ENCODE measurements at places on chromosomes 12 and 14.

DNA sequence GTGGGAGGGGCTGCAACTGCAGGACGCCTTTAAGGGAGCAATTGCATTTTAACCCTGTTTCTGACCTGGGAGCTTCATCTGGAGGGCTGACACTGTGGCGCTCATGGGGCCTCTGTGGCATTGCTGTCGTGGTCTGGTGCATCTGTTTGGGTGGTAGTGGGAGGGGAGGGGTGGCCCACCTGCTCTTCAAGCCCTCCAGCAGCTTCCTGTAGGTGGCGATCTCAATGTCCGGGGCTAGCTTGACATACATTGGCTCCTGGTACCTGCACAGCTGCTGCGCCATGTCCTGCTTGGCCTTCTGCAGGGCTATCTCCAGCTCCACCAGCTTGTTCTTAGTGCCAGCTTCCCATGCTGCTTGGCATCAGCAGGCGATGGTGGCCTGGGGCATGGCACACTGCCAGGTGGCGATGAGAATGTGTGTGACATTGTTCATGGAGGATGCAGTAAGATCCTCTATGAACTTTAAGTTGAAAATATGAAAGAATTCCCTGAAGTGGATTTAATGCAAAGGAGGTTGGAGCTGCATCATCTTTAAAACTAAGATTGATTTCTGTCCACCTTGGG lies 7.7 kb upstream of the KRT82 start:
- no peak for DNase-seq

- DNase-seq, result no peak
Measured at GRCh38 chr14:100982762-100983161, 79.2 kb upstream of the RTL1 start.

DNA sequence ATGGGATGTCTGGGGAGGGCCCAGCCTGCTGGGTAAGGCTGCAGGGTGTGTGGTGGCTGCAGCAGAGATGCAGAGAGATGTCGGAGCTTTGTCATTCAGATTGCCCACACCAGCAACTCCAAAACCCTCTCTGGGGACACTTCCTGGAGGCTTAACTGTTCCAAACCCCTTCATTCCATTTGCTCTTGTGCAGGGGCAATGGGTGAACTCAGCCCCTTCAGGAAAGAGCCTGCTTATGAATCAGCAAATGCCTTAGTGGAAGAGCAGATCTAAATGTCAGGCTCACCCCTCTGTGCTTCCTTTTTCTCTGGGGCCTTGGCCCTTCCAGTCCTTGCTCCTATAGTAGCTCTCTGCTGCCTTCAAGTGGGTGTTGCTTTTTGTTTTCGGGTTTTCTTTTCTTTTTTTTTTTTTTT lies 36.7 kb upstream of the GPATCH2L start:
- no peak for DNase-seq

GRCh38 chr12:288687-289086 lies 26.1 kb upstream of the SLC6A13 start:
- peak; percentile 84 for DNase-seq

DNA sequence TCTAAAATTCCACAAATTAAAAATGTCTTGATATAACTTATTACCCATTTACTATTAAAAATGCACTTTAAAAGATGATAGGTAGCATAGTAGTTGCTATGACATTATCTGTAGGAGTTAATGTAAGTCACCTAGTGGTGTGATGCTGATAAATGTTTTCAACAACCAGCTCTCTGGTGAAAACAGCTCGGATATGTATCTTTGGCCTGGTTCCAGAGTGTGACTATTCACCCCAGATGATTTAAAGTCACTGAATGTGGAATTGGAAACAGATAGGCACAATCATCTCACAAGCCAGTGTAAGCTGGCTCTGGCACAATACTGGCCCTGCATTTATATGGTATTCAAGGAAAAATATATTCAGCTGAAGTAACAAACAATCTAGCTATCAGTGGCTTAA lies 9.2 kb upstream of the CCDC196 start:
- DNase-seq, result no peak

GRCh38 chr12:90280564-90281058 lies 572.0 kb upstream of the ATP2B1 start:
- no peak for DNase-seq

- no peak for DNase-seq
Measured at GRCh38 chr14:103131580-103131979, 8.3 kb downstream of the TNFAIP2 start.

GRCh38 chr12:16587514-16587913 lies 18.4 kb downstream of the LMO3 start:
- DNase-seq, result no peak

DNA sequence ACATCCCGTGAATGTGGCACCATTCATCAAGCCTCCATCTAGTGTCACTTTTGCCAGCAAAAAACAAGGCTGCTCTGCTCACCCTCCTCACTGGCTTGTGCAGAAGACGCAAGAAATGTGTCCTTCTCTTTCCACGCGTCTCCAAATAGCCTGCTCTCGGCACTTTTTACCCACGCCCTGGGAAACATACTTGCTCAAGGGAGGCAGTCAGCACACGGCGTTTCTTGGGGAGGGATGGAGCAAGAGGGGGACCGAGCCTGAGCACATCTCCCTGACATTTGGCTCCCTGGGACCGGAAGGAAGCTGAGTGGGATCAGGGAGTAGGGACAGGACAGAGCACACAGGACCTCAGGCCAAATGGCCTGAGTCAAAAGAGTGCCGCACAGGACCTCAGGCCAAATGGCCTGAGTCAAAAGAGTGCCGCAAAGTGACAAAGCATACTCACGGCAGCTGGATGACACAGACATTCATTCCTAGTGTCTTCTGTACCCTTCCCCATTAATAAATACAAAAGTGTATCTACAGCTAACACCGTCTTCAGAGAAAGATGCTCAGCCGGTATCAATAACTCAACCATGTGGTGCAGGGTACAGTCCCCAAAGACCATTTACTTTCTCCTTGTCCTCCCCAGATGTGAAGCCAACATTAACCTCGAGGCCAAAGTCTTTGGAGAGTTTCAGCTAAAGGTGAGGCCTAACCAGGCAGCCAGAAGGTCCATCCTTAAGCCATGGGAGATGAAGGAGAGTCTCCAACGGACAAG lies 7.1 kb downstream of the BCL11B start:
- DNase-seq, result peak; percentile 85

DNA sequence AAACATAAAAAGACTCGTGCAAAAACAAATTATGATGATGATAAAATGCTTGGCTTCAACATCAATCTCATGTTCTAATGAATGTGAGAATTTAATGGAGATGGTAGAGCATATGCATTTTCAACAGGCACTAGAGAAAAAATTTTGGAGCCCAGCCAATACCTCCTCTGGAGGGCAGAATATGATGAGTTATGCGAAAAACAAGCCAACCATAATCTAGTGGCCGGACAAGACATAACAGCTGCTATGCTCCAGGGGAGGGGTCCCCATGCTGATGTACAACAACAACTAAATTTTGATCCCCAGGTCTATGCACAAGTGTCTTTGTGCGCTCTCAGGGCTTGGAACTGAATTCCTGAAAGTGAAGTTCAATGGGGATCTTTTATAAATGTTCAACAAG lies 1197.5 kb downstream of the LRFN5 start:
- DNase-seq, result no peak

GRCh38 chr14:27427796-27428195 lies 830.0 kb upstream of the NOVA1 start:
- DNase-seq, result no peak

- no peak for DNase-seq
Measured at GRCh38 chr12:90060031-90060430, 351.4 kb upstream of the ATP2B1 start.

DNA sequence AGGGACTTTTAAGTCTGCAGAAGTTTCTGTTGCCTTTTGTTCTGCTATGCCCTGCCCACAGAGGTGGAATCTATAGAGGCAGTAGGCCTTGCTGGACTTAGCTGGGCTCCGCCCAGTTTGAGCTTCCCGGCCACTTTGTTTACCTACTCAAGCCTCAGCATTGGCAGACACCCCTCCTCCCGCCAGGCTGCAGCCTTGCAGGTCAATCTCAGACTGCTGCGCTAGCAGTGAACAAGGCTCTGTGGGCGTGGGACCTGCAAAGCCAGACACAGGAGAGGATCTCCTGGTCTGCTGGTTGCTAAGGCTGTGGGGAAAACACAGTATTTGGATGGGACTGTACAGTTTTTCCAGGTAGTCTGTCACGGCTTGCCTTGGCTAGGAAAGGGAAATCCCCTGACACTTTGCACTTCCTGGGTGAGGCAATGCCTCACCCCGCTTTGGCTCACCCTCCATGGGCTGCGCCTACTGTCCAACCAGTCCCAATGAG lies 43.7 kb downstream of the CCDC59 start:
- DNase-seq, result no peak

DNA sequence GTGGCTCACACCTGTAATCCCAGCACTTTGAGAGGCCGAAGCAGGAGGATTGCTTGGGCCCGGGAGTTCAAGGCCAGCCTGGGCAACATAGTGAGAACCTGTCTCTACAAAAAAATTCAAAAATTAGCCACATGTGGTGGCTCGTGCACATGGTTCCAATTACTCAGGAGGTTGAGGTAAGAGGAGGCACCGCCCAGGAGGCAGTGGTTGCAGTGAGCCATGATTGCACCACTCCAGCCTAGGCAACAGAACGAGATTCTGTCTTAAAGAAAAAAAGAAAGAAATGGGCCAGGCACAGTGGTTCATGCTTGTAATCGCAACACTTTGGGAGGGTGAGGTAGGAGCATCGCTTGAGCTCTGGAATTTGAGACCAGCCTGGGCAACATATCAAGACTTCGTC lies 33.5 kb downstream of the MAP1LC3B2 start:
- no peak for DNase-seq

Measured in osteoblast (primary cell).